ENCODE measurements at places on chromosomes 12 and 14.

DNA sequence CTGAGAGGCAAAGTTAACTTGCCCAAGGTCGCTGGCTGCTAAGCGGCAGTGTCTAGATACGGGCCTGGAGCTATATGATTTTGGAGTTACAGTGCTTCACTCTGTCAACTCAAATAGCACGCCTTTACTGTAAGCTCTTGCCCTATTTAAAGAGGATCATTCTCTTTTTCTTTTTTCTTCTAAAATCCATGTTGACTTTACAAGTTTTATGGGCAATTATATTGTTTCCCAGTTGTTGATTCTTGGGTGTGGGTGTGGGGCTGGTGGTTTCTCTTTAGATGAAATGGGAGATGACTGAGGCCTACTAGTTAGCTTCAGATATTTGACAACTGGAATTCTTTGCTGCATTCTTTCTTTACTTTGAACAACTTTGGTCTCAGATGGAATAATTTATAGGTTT lies 70.7 kb downstream of the C12orf75 start:
- no peak for DNase-seq

- DNase-seq = no peak
These were observed 314.2 kb downstream of the EGLN3 start for GRCh38 chr14:33636716-33637115.

DNA sequence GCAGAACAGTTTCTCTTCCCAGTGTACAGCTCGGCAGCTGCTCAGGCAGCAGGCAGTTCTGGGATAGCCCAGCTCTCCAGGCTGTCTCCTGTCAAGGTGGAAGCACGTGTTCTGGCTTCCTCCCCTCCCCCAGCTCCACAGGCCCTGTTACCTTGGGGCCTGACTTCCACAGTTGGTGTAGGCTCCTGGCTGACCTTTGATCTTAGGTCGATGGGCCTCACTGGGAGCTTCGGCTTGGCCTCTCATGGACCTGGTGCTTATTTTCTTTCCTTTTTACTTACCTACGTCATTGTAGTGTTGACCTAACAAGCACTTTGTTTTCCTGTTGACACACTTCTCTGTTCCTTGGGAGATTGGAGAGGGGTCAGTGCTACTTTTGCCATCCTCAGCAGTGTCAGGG lies 17.0 kb downstream of the DLST start:
- no peak for DNase-seq

DNA sequence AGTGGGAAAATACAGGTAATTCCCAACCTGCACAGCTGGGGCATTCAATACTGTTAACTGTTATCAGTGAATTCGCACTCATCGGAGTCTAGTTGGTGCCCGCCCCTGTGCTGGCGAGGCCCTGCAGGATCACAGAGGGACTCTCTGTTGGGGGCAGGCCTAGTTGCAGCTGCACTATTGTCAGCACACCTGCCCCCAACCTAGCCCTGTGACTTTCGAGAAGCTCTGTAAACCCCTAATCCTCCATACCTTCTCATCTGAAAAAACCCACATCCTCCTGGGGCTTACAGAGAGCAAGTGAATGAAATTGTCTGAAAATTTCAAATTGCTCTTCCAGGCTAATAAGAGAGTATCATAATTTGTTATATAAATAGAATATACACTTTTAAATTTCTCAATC lies 132.2 kb upstream of the NUDT4 start:
- DNase-seq = no peak

DNA sequence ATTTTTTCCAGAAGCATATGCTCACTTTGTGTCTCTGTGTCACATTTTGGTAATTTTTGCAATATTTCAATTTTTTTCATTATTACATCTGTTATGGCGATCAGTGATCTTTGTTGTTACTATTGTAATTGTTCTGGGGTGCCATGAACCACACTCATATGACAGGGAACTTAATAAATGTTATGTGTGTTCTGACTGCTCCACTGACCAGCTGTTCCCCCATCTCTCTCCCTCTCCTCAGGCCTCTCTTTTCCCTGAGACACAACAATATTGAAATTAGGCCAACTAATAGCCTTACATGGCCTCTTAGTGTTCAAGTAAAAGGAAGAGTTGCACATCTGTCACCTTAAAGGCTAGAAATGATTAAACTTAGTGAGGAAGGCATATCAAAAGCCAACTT lies 46.0 kb downstream of the SCN8A start:
- no peak for DNase-seq

Measured in WTC11 (cell line).